ENCODE measurements at places on chromosomes 1 and 21. TPM values are rescaled to one million over a fixed set of nuclear protein-coding genes. Genes with fewer than 3 reads are reported as not detected.
A peak's percentile ranks its signal among the peaks of the same experiment; 100 is the strongest.

FMO2 gene
- not detected for total RNA-seq

TNFRSF4 gene
- total RNA-seq, result 15.5 TPM

GRCh38 chr21:34881839-34882371, 167.2 kb downstream of the RUNX1 start:
- H3K27me3 ChIP-seq, result no peaks in the 10 kb centered on the region
- H3K4me1 ChIP-seq, result peaks cover 48% of the 10 kb centered on the region
- H3K4me3 ChIP-seq, result no peak overlapping the region
- H3K36me3 ChIP-seq, result peaks cover 15% of the 10 kb centered on the region
- no peak for DNase-seq
- H3K27ac ChIP-seq, result no peak overlapping the region

DNA sequence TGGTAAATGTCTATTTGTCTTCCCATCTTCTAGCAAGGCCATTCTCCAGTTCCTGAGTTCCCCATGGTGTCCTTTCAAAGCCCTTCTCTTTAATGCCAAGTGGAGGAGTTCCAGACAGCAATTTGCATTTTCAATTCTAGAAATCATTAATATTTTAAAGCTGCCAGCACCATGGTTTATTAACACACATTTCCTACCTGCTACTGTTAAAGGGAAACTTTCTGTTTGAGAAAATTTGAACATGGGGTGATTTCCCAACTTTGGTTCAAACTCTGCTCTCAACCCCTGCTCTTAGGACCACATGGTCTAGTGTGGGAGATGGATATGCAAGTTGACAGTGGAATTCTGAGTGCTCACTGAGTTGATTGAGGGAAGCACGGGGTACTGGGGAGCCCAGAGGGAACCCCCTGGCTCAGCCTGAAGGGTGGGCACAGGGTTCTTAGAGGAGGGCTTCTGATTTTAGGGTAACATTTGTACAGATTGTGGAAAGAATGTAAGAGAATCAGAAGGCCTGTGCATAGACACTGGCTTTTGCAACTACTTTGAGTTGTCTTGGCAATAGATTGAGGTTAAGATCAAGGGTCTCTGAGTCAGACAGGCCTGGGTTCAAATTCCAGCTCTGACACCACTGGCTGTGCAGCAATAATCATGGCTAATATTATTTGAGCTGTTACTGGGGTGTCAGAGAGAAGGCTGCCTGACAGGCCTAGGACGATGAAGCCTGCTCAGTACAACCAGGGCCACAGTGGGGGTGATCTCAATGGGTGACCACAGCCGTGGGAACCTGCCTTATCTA, 97.8 kb downstream of the BEND5 start:
- H3K4me3 ChIP-seq, result no peak overlapping the region
- no peaks in the 10 kb centered on the region for H3K27me3 ChIP-seq
- DNase-seq, result no peak
- H3K4me1 ChIP-seq, result no peaks in the 10 kb centered on the region
- H3K36me3 ChIP-seq, result no peaks in the 10 kb centered on the region

GRCh38 chr1:46820560-46821060, 21.8 kb downstream of the CYP4B1 start:
- H3K4me3 ChIP-seq, result no peak overlapping the region
- no peaks in the 10 kb centered on the region for H3K36me3 ChIP-seq
- H3K27ac ChIP-seq, result no peak overlapping the region
- no peaks in the 10 kb centered on the region for H3K27me3 ChIP-seq
- DNase-seq, result no peak

HSF2BP gene
- total RNA-seq, result 0.70 TPM

GRCh38 chr1:236395230-236395946, 1.3 kb downstream of the EDARADD start:
- peak overlapping the region; percentile 67 for H3K27ac ChIP-seq
- peaks cover 20% of the 10 kb centered on the region for H3K4me1 ChIP-seq
- peak; percentile 56 for DNase-seq
- no peaks in the 10 kb centered on the region for H3K36me3 ChIP-seq
- H3K27me3 ChIP-seq, result no peaks in the 10 kb centered on the region

DNA sequence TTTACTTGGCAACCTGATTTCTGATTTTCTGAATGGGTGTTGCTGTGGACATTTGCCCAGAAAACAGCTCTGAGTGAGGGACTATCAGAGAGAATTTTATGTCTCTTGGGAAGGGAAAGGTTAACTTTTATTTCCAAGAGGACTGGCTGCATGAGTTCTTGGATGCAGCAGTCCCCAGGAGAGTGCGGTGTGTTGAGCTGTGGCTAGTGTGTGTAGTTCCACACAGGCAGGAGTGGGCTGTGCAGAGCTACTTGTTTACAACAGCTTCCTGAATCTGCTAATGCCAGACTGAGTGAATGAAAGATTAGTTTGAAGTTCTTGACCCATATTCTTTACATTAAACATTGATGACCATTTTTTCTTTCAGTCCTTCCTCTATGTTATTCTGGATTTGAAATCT, 41.0 kb upstream of the APOBEC4 start:
- no peak overlapping the region for H3K4me3 ChIP-seq
- no peaks in the 10 kb centered on the region for H3K27me3 ChIP-seq

DNA sequence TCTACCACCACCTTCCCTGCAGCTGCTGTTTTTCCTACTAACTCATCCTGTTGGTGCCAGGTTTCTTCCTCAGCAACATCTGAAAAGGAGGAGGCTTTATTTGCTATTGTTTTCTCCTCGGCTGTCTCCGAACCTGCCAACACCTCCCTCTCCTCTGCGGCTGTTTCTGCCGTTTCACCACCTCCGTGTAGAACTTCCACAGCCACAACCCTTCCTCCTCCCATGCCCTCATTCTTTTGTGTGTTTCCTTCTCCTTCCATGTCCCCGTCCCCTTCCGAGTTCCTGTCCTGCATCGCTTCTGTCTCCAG, 59.0 kb upstream of the LRRC53 start:
- no peak for DNase-seq
- H3K4me1 ChIP-seq, result no peaks in the 10 kb centered on the region
- no peaks in the 10 kb centered on the region for H3K36me3 ChIP-seq

SYT6 gene
- not detected for total RNA-seq

TSPAN2 gene
- total RNA-seq, result 1.3 TPM

GRCh38 chr1:54652168-54652567, 10.6 kb downstream of the MROH7 start:
- no peaks in the 10 kb centered on the region for H3K4me1 ChIP-seq
- H3K4me3 ChIP-seq, result no peak overlapping the region
- H3K36me3 ChIP-seq, result no peaks in the 10 kb centered on the region

DNA sequence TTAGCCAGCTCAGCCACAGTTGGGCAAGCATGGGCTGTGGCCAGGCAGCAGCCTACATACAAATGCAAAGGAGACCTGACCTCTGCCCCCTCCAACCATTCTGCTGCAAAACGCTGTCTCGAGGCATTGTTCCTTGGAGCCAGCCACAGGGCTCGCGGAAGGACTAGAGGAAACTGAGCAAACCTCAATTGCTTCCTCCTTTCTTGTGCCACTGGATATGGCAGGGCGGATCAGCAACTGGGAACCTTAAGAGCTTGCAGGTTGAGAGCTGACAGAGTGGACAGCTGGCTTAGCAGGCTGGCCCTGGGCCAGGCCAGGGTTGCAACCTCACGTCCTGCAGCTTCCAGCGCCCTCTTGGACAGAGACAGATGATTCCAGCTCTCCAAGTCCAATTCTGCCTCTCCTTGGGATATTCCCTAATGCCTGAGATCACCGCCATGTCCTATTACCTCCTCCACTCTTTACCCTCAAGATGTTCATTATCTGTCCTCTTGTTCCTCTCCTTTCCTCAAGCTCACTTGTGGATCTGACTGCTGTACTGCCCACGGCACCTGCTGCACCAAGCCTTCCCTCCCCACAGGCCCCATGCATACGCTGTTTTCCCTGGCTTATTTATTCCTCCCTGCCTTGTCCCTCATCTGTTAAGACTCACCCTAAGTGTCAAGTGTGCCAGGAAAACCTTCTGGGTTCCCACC, 67.5 kb downstream of the SDC3 start:
- H3K4me3 ChIP-seq, result no peak overlapping the region
- no peaks in the 10 kb centered on the region for H3K4me1 ChIP-seq
- peaks cover 12% of the 10 kb centered on the region for H3K27me3 ChIP-seq
- H3K36me3 ChIP-seq, result no peaks in the 10 kb centered on the region
- no peak for DNase-seq

SDE2 gene
- 21.1 TPM for total RNA-seq

DNA sequence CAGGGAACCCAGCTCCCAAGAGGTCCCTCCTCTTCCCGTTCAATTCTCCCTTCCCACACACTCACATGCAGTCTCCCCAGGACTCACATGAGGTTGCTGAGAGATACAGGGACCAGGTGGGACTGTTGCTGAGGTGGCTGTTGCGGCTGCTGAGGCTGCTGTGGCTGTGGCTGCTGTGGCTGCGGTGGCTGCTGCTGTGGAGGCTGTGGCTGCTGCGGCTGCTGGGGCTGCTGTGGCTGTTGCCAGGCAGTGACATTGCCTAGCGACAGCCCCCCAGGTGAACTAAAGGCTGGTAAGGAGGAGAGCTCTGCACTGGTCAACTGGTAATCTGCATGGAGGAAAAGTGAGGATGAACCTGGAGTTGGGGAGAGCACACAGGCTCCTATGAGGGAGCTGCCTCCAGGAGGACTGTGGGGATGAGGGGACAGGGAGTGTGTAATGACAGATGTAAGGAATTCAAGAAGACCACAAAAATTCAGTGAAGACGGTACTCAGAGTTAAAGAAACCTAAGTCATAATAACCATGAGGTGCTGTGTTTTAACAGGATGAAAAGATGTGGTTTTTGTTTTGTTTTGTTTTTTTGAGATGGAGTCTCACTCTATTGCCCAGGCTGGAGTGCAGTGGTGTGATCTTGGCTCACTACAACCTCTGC, 31.8 kb downstream of the MEF2D start:
- H3K4me1 ChIP-seq, result peaks cover 12% of the 10 kb centered on the region
- peaks cover 64% of the 10 kb centered on the region for H3K36me3 ChIP-seq
- DNase-seq, result no peak
- no peak overlapping the region for H3K4me3 ChIP-seq

DNA sequence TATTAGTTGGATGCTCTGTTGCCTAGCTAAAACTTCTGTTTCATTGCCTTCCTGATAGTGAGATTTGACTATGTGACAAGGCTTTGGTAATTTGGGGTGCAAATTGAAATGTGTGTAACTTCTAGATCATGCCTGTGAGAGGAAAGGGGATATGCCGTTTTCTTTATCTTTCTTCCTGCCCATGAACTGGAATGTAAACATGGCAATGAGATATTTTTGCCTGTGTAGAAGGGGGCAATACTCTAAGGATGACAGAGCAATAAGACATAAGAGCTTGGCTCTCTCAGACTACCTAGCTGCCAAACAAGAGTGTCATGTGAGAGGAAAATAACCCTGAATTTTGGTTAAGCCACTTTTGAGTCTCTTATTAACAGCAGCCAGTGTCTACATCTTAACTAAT, 49.7 kb downstream of the RAP1A start:
- peaks cover 3% of the 10 kb centered on the region for H3K36me3 ChIP-seq
- H3K4me3 ChIP-seq, result no peak overlapping the region
- no peak overlapping the region for H3K27ac ChIP-seq

- H3K27ac ChIP-seq, result no peak overlapping the region
- no peaks in the 10 kb centered on the region for H3K36me3 ChIP-seq
- H3K4me3 ChIP-seq, result no peak overlapping the region
- no peaks in the 10 kb centered on the region for H3K4me1 ChIP-seq
- DNase-seq, result no peak
Measured at GRCh38 chr1:239636347-239636746, 250.0 kb downstream of the CHRM3 start.

DNA sequence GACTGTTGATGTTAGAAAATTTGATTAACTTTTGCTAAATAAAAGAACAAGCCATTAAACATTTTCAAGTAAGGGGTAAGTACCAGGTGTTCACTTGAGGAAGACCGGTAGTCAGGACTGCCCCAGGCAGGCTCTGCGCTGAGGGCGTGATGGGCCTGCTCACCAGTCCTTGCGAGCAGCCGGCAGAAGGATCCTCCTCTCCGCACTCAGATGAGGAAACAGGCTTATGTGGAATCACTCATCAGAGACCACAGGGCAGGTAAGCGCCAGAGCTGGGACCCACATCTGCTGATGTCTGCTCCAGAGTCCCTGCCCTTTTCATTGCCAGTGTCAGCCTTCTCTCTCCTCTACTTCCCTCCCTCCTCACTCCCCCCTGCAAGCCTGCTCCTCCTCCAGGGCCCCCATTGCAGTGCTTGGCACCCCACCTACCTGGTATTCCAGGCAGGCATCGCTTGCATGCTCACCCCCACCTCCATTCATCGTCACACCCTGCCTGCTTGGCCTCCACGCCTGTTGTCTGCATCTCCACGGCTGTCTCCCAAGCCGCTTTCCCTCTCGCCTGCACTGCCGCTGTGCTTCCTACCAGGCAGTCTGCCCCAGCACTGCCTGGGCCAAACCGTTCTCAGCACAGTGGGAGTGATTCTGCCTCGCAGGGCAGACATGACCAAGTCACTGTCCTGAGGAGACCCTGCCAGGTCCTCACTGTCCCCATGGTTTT, 24.7 kb upstream of the KDM4A start:
- no peak overlapping the region for H3K27ac ChIP-seq
- H3K4me3 ChIP-seq, result no peak overlapping the region
- H3K36me3 ChIP-seq, result no peaks in the 10 kb centered on the region
- H3K4me1 ChIP-seq, result no peaks in the 10 kb centered on the region
- H3K27me3 ChIP-seq, result no peaks in the 10 kb centered on the region
- DNase-seq, result no peak

LIPI gene
- not detected for total RNA-seq
